Prostate gland (tissue), 2 donors: ENCODE measurements at places on chromosomes 6 and 20. TPM values are rescaled to one million over a fixed set of nuclear protein-coding genes. Genes with fewer than 3 reads are reported as not detected.

MACROD2 gene
- 8.0 TPM for total RNA-seq

MAP1LC3A gene
- total RNA-seq: 74.3 TPM

- H3K27me3 ChIP-seq: no peaks in the 10 kb centered on the region
- H3K36me3 ChIP-seq: no peaks in the 10 kb centered on the region
- H3K4me1 ChIP-seq: no peaks in the 10 kb centered on the region
- H3K27ac ChIP-seq: no peak overlapping the region
- no peak overlapping the region for H3K4me3 ChIP-seq
These were observed 88.8 kb downstream of the SYNJ2 start for GRCh38 chr6:158070513-158070912.

BPI gene
- total RNA-seq: 4.5 TPM

DNA sequence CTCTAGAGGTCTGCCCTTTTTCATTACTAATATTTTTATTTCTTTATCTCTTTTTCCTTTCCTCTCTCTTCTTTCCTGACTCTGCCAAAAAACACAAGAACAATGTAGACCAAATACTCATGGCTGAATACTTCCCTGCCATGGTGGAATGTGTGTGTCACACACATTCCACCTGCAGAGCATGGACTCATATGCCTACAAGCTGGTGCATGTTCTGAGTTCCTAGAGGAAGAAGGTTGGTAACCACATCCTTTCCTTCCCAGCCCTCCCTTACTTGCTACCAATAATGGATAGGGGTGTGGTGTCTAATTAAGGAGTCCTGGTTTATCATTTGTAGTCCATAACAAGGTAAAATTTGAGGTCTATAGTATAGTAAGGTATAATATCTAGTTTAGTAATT lies 15.2 kb upstream of the CST9L start:
- no peaks in the 10 kb centered on the region for H3K27me3 ChIP-seq
- H3K27ac ChIP-seq: no peak overlapping the region
- H3K36me3 ChIP-seq: no peaks in the 10 kb centered on the region
- DNase-seq: no peak
- no peak overlapping the region for H3K4me3 ChIP-seq

DNA sequence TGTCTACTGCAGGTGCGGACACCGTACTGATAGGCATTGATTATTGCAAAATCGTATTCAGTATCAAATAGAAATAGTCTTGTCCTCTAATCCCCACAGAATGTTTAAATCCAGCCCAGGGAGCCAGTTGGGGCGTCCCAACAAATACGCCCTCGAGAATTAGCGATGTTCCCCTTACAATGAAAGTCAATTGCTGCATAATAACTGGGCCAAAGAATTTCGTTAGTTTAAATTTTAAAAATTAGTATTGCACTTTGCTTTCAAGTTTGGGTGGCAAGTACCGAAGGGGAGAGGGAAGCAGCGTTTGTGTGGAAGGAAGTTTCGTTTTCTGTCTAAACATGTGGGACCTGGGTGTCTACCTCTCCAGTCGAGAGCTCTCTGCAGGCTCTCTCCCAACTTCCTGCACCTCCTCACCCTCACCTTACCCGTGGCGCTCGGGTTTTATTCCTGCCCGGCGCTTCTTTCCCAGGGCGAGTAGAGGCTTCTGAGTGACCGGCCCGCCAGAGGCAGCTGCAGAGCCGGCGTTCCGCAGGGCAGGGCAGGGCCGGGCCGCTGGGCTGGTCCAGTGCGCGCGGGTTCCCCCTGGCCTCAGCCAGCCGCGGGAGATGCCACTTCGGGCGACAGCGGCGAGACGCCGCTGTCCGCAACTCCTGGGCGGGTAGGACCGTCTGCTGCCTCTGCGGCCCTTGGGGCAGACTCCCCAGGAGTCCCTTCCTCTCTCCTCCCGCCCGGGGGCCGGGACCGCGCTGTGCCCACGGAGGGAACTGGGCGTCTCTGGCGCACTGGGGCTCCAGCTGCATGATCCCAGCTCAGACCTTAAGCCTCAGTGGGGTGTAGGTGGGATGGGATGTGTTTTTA lies 862 bp upstream of the TFAP2C start:
- H3K4me3 ChIP-seq: peak overlapping the region; percentile 74
- H3K27ac ChIP-seq: no peak overlapping the region
- no peak for DNase-seq

SAMD10 gene
- 14.7 TPM for total RNA-seq

TRIM10 gene
- total RNA-seq: not detected

FNDC1 gene
- total RNA-seq: 0.09 TPM

- no peaks in the 10 kb centered on the region for H3K4me1 ChIP-seq
- H3K36me3 ChIP-seq: no peaks in the 10 kb centered on the region
- no peaks in the 10 kb centered on the region for H3K27me3 ChIP-seq
- DNase-seq: no peak
- H3K4me3 ChIP-seq: no peak overlapping the region
These were observed 110.7 kb upstream of the SMLR1 start for GRCh38 chr6:130716466-130716865.

CLVS2 gene
- total RNA-seq: 3.0 TPM

- H3K27ac ChIP-seq: no peak overlapping the region
- no peak for DNase-seq
- no peaks in the 10 kb centered on the region for H3K27me3 ChIP-seq
These were observed 89.7 kb downstream of the ATXN1 start for GRCh38 chr6:16671302-16672289.

DNA sequence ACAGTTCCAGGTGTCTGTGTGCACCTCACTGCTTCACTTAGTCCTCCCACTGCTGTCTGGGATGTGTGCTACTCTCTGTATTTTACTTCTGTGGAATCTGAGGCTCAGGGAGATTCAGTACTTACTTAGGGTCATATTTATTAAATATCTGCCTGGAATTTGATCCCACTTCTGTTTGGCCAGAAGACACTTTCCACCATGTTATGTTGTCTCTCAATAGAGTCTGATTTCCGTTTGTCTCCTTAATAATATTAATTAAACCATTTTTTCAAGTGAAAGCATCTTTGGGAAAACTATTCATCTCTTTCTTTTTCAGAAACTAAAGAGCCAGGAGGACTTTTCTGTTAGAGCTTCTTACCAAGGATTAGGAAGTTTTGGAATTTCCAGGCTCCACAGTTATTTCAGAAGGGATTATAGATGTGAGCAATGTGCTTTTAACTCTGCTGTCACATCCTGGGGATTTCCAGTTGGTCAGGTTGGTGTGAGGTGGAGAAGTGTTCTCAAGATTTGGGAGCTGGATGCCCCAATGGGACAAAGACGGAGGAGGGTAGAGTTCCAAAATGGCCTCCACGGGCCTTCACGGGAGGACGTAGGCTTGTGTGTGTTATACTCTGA lies 156.8 kb upstream of the RALGAPA2 start:
- H3K36me3 ChIP-seq: no peaks in the 10 kb centered on the region
- no peaks in the 10 kb centered on the region for H3K27me3 ChIP-seq
- no peaks in the 10 kb centered on the region for H3K4me1 ChIP-seq
- DNase-seq: no peak
- H3K4me3 ChIP-seq: no peak overlapping the region

ULBP1 gene
- total RNA-seq: not detected

DNA sequence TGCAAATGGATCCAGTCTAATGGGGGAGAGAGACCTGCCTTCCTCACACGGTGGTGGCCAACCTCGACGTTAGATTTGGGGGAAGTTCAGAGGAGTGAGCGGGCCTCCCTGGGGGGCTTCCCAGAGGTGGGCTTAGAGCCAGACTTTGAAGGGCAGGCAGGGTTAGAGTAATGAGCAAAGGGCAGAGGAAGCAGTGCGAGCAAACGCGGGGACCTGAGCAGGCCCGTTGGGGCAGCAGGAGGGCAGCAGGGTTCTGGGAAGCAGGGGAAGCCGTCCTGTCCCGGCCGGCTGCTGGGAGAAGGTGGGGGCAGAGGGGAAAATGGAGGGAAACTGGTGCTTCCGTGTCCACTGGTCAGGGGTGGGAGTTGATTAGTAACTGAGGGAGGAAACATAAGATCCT lies 212.7 kb upstream of the QKI start:
- H3K4me3 ChIP-seq: no peak overlapping the region
- no peaks in the 10 kb centered on the region for H3K36me3 ChIP-seq
- no peak overlapping the region for H3K27ac ChIP-seq
- no peak for DNase-seq

DNA sequence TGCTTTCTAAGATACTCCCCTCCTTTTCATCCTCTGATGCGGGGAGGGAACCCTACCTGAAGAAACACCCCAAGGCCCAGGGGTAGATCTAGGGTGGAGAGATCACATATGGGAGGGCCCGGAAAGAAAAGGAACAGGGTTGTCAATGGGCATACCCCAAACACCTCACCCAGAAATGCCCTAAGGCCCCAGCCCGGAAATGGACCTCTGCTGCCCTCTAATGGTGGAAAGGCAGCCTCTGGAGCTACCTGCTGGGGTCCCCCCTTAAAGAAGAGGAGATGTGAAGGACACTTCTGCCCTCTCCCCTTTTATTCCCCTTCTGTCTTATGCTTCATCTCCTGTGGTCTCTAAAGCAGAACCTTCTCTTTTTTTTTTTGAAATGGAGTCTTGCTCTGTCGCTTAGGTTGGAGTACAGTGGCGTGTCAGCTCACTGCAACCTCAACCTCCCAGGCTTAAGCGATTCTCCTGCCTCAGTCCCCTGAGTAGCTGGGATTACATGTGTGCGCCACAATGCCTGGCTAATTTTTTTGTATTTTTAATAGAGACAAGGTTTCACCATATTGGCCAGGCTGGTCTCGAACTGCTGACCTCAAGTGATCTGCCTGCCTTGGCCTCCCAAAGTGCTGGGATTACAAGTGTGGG lies 458 bp upstream of the ARMC12 start:
- peak; percentile 76 for DNase-seq
- no peak overlapping the region for H3K4me3 ChIP-seq
- no peaks in the 10 kb centered on the region for H3K36me3 ChIP-seq
- H3K27ac ChIP-seq: peak overlapping the region; percentile 99

DDO gene
- 0.41 TPM for total RNA-seq

GRCh38 chr6:52574709-52575501 lies 2.0 kb downstream of the TRAM2 start:
- no peaks in the 10 kb centered on the region for H3K4me1 ChIP-seq
- H3K27ac ChIP-seq: no peak overlapping the region
- no peaks in the 10 kb centered on the region for H3K27me3 ChIP-seq
- no peak for DNase-seq
- H3K4me3 ChIP-seq: no peak overlapping the region

DNA sequence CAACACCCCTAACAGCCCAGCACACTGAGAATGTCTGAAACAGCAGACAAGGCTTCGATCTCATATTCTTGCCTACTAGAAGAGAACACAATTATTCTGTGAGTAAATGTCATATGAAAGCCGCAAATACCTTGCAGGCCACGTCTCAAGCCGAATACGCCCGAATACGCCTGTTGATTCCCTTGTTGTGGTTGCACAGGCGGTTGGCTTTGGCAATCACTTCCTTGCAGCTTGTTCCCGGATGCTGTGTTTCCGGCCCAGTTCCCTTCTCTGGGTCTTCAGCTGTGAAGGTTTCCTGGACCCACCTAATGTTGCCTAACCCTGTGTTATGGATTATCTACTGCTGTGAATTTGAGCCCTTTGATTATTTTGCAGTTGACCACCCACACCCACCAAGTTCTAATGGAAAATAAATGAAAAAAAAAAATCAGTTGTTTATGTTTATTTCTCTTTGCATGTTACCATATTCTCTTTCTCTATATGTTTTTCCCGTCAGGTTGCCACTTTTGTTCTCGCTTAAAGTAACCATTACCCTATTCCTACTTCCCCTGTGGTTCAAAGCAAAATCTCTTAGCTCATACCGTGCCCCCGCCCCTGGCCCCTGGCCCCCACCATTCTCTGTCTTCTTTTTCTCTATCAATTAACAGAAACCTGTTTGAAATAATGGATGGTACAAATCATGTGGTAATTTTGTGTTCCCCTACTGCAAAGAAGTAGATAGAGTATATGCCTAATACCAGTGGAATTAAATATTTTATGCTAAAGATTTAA lies 172.4 kb downstream of the ADGB start:
- no peak for DNase-seq
- no peaks in the 10 kb centered on the region for H3K4me1 ChIP-seq
- no peaks in the 10 kb centered on the region for H3K27me3 ChIP-seq
- no peak overlapping the region for H3K4me3 ChIP-seq

GRCh38 chr6:56291302-56291917 lies 44.0 kb upstream of the COL21A1 start:
- DNase-seq: no peak
- H3K27me3 ChIP-seq: no peaks in the 10 kb centered on the region
- H3K4me1 ChIP-seq: no peaks in the 10 kb centered on the region
- no peak overlapping the region for H3K4me3 ChIP-seq
- no peak overlapping the region for H3K27ac ChIP-seq

DNA sequence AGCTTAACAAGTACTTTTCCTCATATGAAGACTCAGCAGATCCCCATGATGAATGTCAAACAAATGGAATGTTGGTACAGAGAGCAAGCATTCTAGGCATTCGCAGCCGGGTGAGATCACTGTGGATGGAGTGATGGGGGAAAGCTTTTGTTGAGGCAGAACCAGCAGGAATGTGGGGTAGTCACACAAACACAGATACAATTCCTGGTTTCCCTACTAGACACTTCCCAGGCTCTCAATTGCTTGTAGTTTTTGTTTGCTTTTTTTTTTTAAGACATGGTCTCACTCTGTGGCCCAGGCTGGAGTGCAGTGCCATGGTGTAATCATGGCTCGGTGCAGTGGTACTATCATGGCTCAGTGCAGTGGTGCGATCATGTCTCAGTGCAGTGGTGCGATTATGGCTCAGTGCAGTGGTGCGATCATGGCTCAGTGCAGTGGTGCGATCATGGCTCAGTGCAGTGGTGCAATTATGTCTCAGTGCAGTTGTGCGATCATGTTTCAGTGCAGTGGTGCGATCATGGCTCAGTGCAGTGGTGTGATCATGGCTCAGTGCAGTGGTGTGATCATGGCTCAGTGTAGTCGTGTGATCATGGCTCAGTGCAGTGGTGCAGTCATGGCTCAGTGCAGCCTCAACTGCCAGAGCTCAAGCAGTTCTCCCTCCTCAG lies 15.4 kb upstream of the IER3 start:
- H3K36me3 ChIP-seq: no peaks in the 10 kb centered on the region
- H3K27ac ChIP-seq: no peak overlapping the region
- no peaks in the 10 kb centered on the region for H3K27me3 ChIP-seq
- no peak overlapping the region for H3K4me3 ChIP-seq
- no peak for DNase-seq
- no peaks in the 10 kb centered on the region for H3K4me1 ChIP-seq

GRCh38 chr6:99270826-99271225 lies 78.6 kb downstream of the FAXC start:
- no peaks in the 10 kb centered on the region for H3K36me3 ChIP-seq
- H3K4me3 ChIP-seq: no peak overlapping the region
- no peaks in the 10 kb centered on the region for H3K27me3 ChIP-seq
- no peak overlapping the region for H3K27ac ChIP-seq
- DNase-seq: no peak
- H3K4me1 ChIP-seq: no peaks in the 10 kb centered on the region

DNA sequence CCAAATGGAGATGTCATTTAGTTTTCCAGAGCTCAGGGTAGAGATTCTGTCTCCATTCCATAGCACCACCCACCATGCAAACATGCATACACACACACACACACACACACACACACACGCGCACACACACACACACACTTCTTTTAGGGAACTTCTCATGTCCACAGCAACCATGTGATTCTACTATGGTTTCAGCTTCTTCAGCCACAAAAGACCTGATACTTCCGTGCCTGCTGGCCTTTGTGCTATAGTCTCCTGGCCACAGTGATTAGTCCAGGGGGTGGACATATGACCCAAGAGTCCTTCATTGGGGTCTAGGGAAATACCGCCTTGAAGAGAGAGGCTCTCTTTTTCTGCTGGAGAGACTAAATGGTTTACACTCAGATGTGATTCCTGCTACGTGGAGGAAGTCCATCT lies 53.5 kb downstream of the CARMIL1 start:
- no peaks in the 10 kb centered on the region for H3K36me3 ChIP-seq
- DNase-seq: no peak
- H3K4me1 ChIP-seq: peaks cover 4% of the 10 kb centered on the region
- no peak overlapping the region for H3K4me3 ChIP-seq
- H3K27ac ChIP-seq: no peak overlapping the region
- H3K27me3 ChIP-seq: no peaks in the 10 kb centered on the region

FNDC11 gene
- total RNA-seq: 12.1 TPM

AIF1 gene
- total RNA-seq: 14.6 TPM
